ENCODE measurements at places on chromosomes 11 and 22.

DNA sequence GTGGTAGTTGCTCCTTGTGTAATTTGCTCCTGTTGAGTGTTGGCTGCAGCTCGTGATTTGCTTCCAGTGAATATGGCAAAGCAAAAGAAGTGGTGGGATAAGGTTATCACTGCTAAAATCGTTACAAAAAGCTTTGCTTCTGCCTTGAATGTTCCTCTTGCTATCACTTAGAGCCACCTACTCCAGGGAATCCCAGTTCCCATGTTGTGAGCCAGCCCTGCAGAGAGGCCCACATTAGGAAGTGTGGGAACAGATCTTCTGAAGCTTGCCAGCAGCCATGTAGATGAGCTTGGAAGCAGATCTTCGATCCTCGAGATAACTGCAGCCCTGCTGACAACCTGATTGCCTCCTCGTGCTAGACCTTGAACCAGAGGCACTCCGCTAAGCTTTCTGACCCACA is 71.0 kb downstream of the SPECC1L start:
- DNase-seq, result no peak

- no peak for DNase-seq
Measured at GRCh38 chr22:23392420-23393121, 187.5 kb downstream of the IGLL1 start.

DNA sequence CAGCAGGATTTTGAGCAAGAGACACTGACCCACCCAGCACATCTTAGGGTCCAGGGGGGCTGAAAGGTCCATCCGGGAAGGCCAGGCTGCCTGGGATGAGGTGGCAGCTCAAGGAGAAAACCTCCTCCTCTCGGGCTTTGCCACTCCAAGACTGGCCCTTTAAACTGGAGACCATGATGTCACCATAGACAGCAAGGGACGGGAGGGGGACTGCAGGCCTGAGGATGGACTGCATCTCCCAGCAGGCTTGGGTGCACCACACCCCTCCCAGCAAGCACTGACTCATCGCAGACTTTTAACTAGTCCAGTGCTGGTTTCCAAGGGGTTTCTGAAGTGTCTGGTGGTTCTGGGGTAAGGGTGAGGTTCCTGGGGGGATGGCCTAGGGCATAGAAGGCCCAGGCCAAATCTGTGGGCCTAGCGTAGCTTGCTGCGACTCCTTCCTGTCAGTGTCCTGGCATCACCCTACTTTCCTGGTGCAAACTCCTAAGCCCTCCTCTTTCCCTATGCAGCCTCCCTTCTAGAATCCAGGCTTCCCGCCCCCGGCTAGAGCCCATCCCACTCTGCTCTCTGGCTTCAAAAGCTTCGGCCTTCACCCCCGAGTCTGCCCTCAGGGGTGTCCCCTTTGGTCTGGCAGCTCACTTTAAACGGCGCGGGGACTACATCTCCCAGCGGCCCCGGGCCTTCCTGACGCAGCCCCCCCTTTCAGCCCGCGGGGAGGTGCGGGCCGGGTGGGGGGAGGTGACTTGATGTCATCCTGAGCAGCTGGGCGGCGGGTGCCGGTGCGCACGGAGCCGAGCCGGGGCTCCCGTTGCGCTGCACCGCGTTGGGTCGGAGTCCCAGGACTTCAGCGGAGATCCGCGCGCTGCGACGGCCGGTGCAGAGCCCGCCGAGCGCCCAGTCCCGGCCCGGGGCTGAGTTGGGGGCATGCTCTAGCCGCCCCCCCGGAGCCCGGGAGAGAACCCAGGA is at the start of gene PPP2R5B:
PPP2R5B (plus strand) TSS at position 746 of the 966 bp plus-strand sequence. CDS start 1,046 bp downstream, outside the sequence.
- peak; percentile 88 for DNase-seq

DNA sequence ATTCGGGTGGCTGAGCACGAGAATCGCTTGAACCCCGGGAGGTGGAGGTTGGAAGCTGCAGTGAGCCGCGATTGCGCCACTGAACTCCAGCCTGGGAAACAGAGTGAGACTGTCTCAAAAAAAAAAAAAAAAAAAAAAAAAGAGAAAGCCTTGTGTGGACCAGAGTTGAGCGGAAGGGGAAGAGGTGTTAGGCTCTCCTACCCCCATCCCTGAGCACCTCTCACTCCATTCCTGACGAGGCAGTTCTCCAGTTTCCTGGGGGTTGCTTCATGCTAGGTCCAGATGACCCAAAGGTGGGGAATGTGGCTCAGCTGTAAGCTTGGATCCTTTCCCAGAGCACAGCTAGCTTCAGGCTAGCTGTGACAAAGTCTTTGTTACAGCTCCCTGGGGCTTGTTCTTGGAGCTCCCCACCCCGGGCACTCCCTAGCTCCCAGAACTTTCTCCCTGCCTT is 8.8 kb upstream of the DNAL4 start:
- no peak for DNase-seq

- peak; percentile 45 for DNase-seq
Measured at GRCh38 chr11:46345881-46346484, 1.3 kb upstream of the DGKZ start.

DNA sequence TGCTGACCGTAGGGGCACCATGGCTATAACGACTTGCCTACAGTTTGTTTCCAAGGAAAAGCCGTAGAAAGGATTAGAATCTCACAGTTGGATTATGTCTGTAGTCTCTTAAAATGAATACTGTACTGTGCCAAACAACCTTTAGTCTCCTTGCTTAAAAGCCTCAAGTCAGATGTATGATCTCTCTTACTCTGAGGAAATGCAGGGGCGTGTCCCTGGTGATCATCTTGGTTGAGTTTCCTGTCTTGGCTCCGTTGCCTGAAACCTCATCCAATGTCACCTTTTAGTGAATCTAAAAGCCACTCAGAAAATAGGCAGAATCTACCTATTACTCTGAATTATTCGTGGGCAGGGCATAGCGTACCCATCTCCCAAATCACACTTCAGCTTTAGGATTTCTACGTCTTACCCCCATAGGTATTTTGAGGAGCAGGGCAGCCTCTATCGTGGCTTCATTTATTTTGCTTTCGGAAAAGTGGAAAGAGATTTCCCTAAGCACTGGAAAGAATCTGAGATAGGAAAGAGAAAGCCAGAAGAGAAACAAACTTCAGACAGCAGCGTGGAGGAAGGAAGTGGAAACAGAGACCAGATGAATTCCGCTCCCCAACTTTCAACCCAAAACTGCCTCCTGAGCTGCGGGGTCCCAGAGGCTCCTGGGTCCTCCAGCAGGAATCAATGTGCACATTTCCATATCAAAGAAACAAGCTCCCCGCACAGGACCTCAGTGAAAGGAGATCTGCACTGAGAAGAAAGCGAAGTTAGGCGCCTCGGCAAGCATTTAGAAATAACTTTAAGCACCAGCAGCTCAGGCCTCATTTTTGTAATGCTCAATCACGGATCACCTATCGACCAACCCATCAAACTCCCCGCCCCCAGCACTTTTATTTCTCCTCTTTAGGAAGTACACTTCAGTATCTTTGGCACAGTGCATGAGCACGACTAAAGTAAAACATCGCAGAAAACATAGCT is 245.8 kb downstream of the ETS1 start:
- peak; percentile 78 for DNase-seq

- DNase-seq, result peak; percentile 86
Measured at GRCh38 chr22:30305519-30305905, 16.2 kb upstream of the CASTOR1 start.

DNA sequence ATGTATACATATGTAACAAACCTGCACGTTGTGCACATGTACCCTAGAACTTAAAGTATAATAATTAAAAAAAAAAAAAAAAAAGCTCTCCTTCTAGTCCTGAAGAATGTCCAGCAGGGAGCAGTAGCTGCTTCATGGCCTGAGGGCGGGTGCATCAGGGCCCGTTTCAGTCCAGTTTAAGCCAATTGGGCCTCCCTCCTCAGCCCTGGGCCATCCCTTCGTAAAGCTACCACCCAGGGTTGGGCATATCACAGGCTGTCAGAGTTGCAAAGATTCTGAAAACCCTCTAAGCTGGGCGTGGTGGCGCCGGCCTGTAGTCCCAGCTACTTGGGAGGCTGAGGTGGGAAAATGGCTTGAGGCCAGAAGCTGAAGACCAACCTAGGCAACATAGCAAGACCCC is 5.4 kb downstream of the TMPRSS13 start:
- DNase-seq, result no peak

DNA sequence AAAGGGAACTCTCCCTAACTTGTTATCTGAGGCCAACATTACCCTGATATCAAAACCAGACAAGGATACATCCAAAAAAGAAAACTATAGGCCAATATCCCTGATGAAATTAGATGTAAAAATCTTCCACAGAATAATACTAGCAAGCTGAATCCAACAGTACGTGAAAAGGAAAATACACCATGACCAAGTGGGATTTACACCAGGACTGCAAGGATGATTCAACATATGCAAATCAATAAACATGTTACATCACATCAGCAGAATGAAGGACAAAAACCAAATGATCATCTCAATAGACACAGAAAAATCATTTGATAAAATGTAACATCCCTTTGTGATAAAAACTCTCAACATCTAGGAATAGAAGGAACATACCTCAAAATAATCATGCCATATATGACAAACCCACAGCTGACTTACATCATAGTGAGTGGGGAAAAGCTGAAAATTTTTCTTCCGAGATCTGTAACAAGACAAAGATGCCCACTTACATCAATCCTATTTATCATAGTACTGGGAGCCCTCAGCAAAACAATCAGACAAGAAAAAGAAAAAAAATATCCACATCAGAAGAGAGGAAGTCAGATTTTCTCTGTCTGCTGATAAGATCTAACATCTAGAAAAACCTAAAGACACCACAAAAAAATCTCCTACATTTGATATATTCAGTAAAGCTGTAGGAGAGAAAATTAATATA is 703.3 kb upstream of the ANO5 start:
- DNase-seq, result no peak

- DNase-seq, result no peak
Measured at GRCh38 chr22:40593460-40594273, 42.9 kb downstream of the MRTFA start.

DNA sequence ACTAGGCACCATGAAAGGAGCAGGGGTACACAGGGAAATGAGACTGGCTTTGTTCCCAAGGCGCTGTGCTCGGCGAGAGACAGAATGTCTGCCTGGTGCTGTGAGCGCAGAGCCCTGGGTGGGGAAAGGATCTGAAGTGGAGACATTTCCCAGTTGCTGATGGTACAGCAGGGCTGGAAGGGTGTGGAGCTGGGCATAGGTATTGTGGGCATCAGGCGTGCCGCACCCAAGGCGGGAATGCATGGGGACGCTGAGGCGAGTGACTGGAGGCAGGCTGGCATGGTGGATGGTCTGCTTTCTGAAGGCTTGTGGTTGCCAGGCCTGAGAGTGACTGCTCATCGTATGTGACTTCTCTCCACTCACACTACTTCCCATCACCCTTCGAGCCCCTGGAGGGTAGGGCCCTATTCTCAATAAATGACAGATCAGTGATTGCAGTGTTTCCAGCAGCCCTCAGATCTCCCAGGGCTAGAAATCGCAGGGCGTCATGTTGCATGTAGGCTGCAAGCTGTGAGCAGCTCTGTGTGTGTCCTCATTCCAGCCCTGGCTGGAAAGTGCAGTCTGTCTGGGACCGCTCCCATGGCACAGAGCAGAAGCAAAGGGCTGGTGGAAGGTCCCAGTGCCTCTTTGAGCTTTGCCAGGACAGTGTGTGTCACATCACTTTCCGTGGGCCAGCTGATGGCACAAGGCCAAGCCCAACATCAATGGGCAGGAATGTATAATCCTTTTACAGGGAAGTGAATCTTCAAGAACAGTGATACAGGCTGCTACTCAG is 67.7 kb downstream of the TBC1D22A start:
- DNase-seq, result no peak

GRCh38 chr11:120842195-120842594 is 181.7 kb upstream of the TBCEL start:
- no peak for DNase-seq

DNA sequence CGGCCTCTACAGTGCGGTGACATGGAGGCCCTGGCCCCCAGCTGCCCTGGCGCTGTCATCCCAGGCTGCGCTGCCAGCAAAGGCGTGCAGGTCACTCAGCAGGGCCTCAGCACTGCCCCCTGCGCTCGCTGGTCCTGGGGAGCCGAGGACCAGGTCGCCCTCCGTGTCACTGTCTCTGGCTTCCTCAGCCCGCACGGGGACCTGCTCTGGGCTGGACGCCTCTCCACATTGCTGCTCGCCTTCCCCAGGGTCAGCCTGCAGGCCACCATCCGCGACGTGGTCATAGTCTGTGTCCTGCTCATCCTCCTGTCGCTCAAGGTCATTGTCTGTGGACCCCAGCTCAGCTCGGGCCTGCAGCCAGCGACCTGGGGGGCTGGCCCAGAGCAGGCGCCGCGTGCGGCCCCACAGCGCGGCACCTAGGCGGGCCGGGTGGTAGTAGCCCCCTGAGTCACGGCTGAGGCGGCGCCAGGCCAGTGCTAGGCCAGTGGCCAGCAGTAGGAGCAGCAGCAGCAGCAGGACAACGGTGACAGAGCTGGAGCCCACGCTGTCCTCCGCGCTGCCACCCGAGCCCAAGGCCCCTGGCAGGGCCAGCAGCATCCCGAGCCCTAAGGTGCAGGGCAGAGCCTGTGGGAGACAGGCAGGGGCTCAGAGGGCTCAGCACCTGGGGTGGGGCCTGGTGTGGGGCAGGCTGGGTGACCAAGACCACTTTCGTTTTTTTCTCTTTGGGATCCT is 1.6 kb downstream of the PTPRCAP start:
- DNase-seq, result no peak

- no peak for DNase-seq
Measured at GRCh38 chr22:40512426-40513136, 123.9 kb downstream of the MRTFA start.

DNA sequence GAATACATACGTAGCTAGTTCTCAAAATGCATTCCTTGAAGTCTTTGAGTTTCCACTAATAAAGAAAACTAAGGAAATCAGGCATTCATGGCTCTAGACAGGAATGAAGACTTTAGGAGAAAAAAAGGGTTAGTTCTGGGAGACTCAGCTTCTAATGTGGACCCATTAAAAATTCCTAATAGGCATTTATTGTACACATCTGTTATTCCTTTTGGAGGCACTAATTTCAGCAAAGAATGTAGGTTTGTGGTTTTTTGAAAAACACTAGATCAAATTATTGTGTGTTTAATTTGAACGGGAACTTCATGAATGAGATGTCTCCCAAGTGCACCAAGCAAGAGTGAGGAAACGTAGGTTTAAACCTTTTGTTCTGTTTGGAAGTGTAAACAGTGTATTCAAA is 42.7 kb downstream of the PARVA start:
- no peak for DNase-seq

- no peak for DNase-seq
Measured at GRCh38 chr11:22903782-22904181, 43.5 kb upstream of the CCDC179 start.

DNA sequence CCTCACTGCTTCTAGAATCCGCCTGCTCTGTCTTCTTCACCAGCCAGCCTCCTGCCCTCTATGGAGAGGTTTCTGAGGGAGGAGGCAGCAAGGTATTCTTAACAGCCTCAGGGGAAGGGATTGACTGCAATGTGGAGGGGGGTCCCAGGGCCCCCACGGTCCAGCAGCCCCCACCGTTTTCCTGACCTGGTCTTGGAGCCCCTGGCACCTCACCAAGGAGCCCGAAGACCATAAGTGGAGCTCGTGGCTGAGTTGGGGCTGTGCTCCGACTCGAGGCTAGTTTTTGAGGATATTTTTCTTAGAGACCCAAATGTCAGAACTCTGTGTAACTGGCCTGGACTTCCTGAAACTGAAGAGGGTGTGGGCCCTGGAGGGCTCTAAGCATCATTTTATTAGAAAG is 590.0 kb downstream of the BRD1 start:
- no peak for DNase-seq
